ENCODE measurements at places on chromosomes 7 and 10.

DNA sequence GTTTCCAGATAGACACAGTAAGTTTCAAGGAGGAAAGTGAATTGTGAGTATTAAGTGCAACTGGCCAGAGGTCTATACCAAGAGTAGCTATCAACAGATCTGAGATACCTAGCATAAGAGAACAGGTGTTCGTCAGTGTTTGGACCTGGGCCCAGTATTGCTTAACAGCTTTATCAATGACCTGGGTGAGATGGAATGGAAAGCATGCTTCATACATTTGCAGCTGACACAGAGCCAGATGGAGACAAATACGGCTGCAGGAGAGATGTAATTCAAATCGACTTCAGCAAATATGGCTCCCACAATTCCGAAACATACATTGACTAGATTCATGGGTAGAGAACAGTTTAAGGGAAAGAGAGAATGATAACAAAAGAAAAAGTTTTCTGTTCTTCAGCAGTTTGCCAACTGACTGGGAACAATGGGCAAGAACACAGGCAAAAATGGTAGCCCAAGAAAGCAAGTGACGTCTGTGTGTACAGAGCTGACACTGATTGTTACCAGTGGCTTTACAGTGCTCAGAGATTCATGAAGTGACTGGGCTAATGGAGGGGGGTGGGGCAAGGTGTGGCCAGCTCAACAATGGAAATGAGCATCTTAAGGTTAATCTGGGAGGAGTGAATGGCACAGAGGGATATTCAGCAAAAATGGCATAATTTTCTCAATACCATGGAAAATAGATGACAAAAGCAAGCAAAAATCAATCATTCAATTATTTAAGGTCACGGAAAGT lies 28.0 kb upstream of the COBL start:
- DNase-seq, result no peak

- DNase-seq, result no peak
These were observed 14.7 kb upstream of the CPXM2 start for GRCh38 chr10:123906296-123906695.

GRCh38 chr7:26930201-26930600 lies 65.8 kb upstream of the SKAP2 start:
- no peak for DNase-seq

- no peak for DNase-seq
These were observed 24.9 kb downstream of the C10orf120 start for GRCh38 chr10:122674781-122675180.

DNA sequence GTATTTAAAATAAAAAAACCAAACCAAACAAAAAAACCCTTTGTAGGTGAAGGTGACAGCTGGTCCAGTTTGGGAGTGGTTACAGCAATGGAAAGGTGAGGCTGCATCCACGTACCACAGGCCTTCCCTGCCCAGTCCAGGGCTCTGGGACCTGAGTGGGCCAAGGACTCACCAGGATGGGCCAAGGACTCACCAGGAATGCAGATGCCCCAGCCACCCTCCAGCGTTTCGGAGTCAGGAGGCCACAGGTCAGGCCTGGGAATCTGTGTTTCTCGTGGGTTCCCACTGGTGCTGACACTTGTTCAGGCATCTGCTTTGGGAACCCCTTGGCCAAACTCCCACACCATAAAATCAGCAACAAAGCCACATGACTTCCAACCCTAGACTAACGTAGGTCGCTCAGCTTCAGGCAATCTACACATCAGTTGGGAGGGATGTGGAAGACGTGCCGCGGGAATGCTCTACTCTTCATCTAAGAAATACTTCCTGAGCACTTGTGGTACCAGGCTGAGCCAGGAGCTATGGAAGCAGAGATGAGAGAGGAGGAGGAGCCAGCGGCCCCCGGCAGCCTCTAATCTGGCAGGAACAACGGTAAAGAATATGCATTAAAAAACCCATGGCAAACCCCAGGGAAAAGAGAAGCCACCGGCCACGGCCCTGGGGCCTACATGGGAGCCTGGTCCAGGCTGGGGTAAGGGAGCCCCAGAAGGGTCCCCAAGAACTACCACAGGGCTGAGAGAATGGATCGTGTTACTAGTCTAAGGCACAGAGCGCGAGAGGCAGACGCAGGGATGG lies 473.4 kb downstream of the PTPRN2 start:
- no peak for DNase-seq

DNA sequence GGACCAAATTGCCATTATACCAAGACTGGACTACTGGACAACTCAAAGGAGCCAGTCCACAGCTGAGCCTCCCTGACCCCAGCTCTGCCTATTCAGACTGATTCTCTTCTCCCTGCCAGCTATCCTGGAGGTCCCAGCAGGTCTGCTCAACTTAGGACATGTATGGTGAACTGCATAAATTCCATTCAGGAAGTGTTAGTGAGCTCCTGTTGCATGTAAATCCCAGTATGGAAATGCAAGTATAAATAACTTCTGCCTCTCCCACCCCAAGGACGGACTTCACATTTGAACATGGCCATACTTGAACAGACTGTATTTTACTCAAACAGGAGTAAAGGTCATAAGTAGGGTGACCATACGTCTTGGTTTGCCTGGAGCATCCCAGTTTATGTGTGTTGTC lies 128.4 kb downstream of the CHCHD3 start:
- DNase-seq, result no peak

- DNase-seq, result no peak
These were observed 37.9 kb downstream of the PDSS1 start for GRCh38 chr10:26735435-26735834.

GRCh38 chr7:74003621-74004020 lies 24.4 kb upstream of the ELN start:
- DNase-seq, result no peak

GRCh38 chr7:155456738-155457543 lies 988 bp upstream of the EN2 start:
- DNase-seq, result no peak

DNA sequence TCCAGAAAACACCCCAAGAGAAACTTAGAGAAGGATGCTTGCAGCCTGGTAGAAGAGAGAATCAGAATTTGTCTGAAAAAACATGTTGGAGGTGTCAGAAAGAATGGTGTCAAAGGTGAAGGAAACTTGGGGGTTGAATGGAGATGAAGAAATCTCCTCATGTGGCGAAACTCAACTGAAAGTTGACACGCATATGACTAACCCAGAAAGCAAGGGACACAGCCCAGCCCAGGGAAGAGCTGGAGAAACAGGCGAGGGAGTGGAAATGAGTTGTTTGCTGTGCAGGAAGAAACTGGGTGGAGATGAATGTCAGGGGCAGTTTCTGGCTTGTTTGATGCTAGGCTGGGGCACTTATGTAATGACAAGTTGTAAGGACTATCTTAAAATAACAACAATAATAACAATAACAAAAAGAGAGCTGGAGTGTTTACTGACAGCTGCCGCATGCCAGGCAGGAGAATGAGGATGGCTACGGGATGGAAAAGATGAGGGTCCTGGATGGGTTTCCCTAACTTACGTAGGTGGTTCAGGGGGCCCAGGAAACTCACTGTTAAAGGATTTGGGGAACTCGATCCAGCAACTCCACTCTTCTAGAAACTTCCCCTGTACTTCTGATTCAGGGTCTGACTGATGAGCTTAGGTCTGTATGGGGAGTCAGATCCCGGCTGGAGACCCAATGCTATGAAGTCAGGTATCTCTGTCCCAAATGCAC lies 57.4 kb downstream of the MAP3K8 start:
- no peak for DNase-seq

DNA sequence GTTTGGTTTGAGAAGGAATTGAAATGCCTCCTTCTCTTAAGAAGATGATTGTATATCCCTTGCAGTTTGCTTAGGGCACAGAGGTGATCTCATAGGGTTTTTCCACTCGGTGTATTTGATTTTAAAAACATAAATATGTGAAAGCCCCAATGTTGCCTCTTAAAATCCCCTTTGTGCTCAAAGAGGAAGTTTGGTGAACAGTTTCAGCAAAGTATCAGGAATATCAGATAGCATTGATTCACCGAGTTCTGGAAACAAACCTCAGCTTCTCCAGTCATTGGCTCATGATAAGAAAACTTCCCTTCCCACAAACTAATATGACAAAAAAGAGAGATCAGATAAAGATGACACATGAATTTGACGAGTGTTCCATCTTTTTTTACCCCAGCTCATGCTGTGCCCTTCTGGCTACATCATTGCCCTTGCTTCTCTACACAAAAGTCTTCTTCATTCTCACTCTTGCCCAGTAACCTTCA lies 20.1 kb upstream of the SMNDC1 start:
- DNase-seq, result no peak

Data from NT2/D1 (cell line).